ENCODE measurements at places on chromosomes 3 and 15.

DNA sequence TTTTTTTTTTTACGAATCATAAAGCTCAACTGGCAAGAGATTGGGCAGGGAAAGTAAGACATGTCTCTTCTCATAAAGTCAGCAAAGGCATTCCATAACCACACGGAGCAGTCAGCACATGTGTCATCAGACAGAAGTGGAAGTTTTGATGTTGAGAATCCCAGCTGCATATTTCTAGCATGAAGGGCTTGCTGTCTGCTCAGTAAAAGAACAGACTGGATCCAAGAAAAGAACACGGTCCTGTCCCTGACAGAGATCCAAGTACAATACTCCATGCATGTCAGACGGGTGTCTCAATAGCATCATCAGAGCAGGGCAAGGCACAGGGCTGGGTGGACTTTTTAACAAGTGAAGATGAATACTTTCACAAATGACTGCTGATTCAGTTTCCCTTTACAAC is 38.2 kb downstream of the ABI3BP start:
- DNase-seq: no peak

DNA sequence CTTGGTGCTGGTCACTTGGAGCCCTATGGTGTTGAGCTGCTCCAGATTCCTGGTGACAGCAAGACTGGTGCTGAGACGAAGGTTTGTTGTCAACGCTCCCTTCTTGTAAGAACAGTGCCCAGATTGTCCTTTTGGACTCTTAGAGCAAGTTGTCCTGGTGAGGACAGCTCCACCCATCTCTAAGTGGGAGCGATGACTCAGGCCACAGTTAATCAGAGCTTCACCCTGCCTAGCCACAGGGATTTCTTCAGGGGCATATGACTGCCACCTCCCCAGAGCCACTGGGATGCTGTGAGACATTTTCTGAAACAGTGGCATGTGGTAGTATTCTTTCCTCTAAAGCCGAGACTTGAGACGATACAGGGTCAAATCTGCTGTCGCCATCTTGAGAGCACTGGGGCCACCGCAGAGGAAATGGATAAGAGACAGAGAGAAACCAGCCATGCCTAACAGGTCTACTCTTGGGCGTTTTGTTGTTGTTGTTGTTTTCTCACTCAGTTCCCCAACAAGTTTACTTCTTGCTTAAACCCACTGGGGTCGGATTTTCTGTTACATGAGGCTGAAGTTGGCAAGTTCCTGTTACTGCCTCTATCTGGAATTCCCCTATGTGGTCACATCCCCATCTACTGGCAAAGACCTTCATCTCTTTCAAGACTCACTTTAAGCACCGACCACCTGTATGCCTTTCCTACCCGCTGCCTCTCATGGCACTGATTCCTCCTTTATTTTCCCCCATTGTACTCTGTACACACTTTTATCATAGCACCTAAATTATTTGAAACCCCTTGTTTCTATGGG is 16.0 kb upstream of the PCOLCE2 start:
- no peak for DNase-seq

GRCh38 chr3:36397841-36398240 is 17.5 kb downstream of the STAC start:
- DNase-seq: no peak

DNA sequence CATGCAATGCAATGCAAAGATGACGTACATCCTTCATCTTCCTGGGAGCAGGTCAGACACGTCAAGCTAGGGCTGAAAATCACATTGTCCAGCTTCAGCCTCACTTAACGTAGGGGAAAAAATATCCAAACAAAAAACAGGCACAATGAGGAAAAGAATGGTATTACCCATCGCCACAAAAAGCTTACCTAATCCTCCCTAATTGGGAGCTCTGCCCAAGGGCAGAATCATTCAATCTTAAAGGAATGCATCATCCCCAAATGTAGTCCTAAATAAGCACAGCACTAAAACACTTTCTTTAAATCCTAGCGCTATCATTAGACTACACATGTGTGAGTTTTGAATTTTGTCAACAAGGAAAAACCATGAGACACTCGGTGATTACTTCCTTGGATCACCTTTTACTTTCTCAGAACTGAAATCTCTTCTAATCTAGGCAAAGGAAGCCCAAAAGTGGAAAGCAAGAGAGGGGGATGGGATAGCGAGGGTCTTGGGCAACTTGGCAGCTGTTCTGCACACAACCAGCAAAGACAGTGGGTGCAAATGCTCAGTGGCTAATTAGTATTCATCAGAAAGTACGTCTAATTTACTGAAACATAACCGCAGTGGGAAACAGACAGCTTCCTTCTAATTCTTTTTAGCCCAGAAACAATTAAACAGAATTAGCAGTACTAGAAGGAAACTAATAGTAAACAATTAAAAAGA is 87.4 kb downstream of the ADAMTS9 start:
- DNase-seq: no peak

- DNase-seq: no peak
These were observed 8.4 kb upstream of the ATR start for GRCh38 chr3:142586803-142587406.

- peak; percentile 11 for DNase-seq
These were observed 85.9 kb upstream of the CSPG5 start for GRCh38 chr3:47664519-47664918.

DNA sequence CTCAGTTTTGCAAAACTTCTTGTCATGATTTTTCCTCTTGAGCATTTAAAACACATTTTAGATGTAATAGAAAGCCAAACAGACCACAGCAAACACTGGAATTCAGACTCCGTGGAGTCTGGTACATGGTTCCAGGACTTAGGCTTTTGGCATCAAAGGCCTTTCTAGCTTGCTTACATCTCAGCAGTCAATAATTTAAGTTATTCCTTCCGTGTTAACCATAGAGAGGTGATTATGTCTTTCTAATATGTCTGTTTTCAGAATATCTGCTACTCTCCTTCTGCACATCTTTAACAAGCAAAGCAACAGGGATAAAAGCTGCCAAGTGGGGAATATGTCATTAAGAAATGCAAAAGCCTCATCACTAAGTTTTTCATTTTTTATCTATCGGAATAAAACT is 171.7 kb upstream of the CRBN start:
- no peak for DNase-seq

DNA sequence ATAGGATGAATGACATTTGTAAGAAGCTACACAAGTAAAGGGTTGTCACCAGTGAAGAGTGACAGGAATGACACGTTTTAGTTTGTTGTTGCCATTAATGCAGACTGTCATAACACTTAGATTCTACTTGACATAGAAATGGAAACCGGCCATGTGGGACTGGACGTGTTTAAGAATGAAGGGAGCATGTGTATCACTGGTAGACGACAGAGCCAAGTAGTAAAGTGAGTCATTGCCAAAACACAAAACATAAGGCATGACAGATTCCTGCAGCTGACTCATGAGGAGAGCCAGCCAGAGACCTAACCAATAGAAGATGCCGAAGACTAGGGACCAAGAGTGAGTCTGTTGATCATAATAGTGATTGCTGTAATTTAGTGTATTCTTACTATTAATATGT is 106.2 kb upstream of the PLAAT1 start:
- no peak for DNase-seq

DNA sequence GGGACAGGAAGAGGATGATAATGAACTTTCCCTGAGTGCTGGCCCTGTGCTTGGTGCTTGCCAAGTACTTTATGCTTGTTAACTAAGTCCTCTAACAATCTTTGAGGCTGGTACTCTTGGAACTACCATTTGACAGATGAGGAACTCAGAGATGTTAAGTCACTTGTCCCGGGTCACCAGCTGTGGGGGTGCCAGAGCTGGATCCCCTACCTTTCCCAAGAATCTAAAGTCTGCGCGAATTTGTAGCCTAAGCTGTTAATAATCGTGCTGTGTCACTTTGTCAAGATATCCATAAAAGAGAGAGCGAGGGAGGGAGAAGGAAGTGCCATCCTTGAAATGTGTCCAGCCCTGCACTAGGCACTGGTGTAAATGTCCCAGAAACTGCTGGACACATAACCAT is 19.0 kb upstream of the ACOX2 start:
- DNase-seq: no peak

- DNase-seq: no peak
These were observed 142.7 kb upstream of the SYNPR start for GRCh38 chr3:63135367-63135766.

DNA sequence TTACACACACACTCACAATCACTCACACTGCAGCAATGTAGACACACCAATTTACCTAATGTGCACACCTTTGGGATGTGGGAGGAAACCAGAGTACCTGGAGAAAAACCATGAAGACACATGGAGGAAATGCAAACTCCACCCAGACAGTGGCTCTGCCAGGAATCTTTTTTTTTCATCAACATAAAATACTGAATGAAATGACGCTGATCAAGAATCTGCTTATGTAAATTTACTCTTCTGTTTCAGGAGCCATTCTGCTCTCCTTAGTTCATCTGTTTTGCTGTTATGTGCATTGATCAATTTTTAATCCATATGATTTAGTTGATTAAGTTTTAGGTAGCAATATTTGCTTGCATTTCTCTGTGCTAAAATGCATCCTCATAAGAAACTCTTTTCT is 414.2 kb upstream of the CCDC54 start:
- no peak for DNase-seq

- no peak for DNase-seq
These were observed 1.7 kb downstream of the LRRC3B start for GRCh38 chr3:26624209-26624765.

- DNase-seq: no peak
These were observed 249.7 kb upstream of the CNTN4 start for GRCh38 chr3:1848935-1849334.

- no peak for DNase-seq
These were observed 8.1 kb downstream of the NKTR start for GRCh38 chr3:42608581-42608980.

- DNase-seq: no peak
These were observed 11.2 kb downstream of the CCNB2 start for GRCh38 chr15:59116141-59116540.

All from CD8-positive, alpha-beta T cell (primary cell).